ENCODE measurements at places on chromosomes 7 and 10.

DNA sequence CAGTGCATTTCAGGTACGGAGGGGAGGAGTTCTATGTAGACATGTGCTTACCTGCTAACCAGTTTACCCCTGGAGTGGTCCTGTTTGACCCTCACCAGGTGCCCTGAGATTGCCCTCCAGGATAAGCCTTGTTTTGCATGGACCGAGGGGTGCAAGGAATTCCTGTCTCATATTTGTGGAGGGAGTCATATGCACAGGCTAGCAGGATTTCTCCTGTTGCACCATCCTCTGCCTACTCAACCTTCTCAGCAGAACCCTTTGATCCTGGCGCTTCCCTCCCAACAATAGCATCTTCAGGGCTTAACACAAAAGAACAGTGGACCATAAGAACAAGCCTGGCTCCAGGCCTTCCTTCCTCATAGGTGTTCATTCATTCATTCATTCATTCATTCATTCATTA is 7.2 kb downstream of the TRPV6 start:
- DNase-seq = no peak

DNA sequence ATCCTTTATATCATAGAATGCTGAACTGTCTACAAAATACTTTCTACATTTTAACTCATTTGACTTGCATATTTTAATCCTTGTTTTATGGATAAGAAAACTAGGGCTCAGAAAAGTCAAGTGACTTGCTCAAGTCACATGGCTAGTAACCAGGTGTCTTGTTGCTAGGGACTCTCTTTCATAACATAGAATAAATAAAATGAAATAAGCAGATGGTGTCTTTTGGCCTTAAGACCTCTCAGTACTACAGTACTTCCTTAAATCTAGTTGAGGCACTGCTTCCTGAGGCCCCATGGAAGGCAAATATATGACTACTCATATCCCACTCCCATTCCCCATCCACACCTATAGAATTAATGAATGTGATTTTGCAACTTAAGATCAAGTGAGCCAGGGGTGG is 87.9 kb downstream of the CDK6 start:
- no peak for DNase-seq

DNA sequence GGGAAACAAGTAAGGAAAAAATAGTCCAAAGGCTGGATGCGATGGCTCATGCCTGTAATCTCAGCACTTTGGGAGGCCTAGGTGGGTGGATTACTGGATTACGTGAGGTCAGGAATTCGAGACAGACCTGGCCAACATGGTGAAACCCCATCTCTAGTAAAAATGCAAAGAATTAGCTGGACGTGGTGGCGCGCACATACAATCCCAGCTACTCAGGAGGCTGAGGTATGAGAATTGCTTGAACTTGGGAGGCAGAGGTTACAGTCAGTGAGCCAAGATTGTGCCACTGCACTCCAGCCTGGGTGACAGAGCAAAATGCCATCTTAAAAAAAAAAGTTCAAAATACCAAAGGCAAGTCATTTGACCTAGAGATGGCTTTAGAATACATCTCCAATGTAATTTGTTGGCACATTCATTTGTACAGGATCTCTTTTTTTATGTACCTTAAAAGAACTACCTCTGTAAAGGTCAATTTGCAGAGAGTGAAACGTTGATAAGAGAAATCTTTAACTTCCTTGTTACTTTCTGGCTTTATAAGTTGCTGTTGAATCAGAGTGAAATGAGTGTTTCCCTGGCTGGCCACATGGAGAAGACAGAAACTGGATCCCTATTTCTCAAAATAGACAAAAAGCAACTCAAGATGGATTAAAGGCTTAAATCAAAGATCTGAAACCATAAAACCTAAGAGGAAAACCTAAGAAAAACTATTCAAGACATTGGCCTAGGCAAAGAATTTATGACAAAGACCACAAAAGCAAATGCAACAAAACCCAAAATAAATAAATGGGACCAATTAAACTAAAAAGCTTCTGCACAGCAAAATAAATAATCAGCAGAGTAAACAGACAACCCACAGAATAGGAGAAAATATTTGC is 260.7 kb downstream of the KLF6 start:
- no peak for DNase-seq

DNA sequence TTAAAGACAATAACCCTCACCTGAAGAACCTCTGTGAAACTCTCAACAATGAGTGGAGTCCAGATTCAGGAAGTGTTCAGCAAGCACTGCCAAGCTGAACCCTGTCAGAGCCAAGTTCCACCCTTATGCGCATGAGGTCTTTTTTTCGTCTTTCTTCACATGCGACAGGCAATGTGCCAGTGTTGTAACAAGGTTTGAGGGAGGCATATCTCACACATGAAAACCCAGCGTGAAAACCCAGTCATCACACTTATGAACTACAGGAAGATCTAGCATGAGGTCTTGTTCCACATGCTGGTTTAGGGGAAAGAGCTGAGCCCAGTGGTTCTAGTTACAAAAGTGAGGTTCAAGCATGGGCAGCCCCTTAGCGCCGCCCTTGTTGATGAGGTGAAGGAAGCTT is 49.7 kb downstream of the RABGEF1 start:
- DNase-seq = no peak

- peak; percentile 63 for DNase-seq
Measured at GRCh38 chr10:96863922-96864543, 31.9 kb downstream of the LCOR start.

GRCh38 chr10:122112625-122113160 is 123.7 kb downstream of the TACC2 start:
- peak; percentile 94 for DNase-seq

DNA sequence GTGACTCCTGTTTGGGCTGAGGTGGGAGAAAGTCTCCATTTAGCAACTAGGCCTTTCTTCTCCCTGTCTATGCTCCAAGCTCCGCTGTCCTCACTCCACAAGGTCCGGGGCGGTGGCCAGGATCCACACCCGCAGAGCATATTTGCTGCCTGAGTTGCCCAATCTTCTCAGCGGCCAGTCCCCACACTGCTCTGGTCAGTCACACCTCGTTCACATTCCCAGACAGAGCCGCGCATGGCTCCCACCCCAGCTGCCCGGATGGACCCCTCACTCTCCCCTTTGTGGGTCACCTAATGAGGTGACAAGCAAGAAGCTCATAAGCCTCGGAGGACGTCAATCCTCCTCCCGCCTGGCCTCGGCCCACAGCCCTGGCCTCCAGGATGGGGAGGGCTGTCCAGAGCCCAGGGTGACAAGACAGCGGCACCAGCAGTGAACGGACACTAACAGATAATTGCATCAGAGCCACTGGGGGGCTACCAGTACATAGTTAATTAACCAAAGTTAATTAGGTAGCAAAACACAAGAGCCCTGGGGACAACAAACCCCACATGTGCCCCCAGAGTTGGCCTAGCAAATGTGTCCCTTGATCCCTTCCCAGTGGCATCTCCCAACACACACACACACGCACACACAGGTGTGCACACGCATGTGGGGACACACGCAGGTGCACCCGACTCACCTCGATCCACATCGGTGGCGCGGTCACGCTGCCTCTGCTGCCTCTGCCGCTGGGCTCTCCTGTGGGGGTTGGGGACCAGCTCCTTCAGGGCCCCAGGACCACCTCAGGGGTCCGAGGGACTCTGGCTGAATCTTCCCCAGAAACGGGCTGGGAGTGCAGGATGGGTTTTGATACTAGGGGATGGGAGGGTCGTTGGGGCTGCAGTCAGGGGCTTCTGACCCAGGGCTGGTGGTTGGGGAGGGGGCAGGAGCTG is 11.8 kb downstream of the EPHA1 start:
- DNase-seq = no peak

GRCh38 chr7:23020742-23021401 is 6.9 kb upstream of the HYCC1 start:
- peak; percentile 16 for DNase-seq

GRCh38 chr7:90701021-90701420 is 104.9 kb downstream of the CDK14 start:
- DNase-seq = no peak

- DNase-seq = no peak
Measured at GRCh38 chr7:4766666-4767519, 8.5 kb upstream of the AP5Z1 start.

- DNase-seq = no peak
Measured at GRCh38 chr10:123561141-123561440, 105.1 kb upstream of the GPR26 start.

DNA sequence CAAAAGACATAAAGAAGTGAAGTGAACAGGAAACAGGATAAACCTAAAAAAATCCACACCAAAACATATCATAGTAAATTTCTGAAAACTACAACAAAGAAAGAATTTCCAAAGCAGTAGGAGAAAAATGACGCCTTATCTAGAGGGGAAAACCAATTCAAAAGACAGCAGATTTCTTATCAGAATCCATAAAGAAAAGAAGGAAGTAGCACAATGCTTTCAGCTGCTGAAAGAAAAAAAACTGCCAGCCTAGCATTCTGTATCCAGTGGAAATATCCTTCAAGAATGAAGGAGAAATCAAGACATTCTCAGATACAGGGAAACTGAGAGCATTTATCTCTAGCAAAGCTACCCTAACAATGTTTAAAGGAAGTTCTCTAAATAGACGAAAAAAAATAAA is 37.8 kb downstream of the PDLIM1 start:
- no peak for DNase-seq

DNA sequence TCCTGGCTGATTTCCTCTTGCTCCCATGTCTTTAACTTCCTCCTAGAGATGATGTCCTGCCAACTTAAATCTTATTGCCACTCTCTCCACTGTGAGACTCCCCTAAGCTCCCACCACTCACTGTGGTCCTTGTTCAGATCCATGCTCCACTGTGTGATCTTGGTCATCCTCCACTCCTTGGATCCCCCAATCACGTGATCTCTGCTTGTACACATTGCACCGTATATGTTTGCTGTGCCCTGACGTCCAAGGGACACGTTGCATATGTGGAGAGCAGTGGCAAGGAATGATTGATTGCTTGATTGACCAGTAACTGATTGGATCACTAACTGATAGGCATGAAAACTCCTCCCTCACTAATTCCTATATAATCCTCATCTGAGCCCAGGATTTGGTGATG is 395.1 kb downstream of the SDK1 start:
- no peak for DNase-seq

DNA sequence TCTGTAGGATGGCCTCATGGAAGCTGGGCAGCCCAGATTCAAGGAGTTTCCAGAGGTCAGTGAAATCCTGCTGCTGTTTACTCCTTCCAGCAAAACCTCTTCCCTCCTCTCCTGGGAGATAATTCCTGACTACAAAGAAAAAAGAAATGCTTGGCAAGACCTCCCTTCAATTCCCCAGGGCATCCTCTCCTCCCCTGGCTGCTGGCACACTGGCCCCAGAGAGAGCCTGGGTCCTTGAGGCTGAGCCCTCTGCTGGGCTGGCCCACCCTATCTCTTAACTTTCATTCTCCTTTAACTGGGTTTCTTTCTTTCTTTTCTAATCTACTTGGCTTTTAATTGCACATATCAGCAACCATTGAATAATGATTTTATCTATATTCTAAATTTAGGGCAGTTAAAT is 7.7 kb downstream of the DRGX start:
- no peak for DNase-seq

GRCh38 chr7:71870812-71871211 is 541.3 kb downstream of the CALN1 start:
- no peak for DNase-seq

GRCh38 chr10:67975871-67976270 is 91.4 kb downstream of the SIRT1 start:
- DNase-seq = no peak

GRCh38 chr10:125112697-125113494 is 47.5 kb downstream of the CTBP2 start:
- no peak for DNase-seq

All from RCC 7860 (cell line).